Progenitor cell of endocrine pancreas (in vitro differentiated cells): ENCODE measurements at places on chromosomes 4 and X. TPM values are rescaled to one million over a fixed set of nuclear protein-coding genes. Genes with fewer than 3 reads are reported as not detected.
A peak's percentile ranks its signal among the peaks of the same experiment; 100 is the strongest.

- no peak for DNase-seq
- H3K4me1 ChIP-seq, result peaks cover 45% of the 10 kb centered on the region
- H3K27me3 ChIP-seq, result no peaks in the 10 kb centered on the region
- no peak overlapping the region for H3K27ac ChIP-seq
- H3K36me3 ChIP-seq, result no peaks in the 10 kb centered on the region
- H3K4me3 ChIP-seq, result no peak overlapping the region
These were observed 172.3 kb downstream of the SHROOM3 start for GRCh38 chr4:76607266-76607799.

- H3K4me3 ChIP-seq, result no peak overlapping the region
- H3K27ac ChIP-seq, result no peak overlapping the region
- H3K4me1 ChIP-seq, result peaks cover 44% of the 10 kb centered on the region
- no peaks in the 10 kb centered on the region for H3K27me3 ChIP-seq
- no peak for DNase-seq
These were observed 35.5 kb upstream of the BMPR1B start for GRCh38 chr4:94722270-94722669.

DNA sequence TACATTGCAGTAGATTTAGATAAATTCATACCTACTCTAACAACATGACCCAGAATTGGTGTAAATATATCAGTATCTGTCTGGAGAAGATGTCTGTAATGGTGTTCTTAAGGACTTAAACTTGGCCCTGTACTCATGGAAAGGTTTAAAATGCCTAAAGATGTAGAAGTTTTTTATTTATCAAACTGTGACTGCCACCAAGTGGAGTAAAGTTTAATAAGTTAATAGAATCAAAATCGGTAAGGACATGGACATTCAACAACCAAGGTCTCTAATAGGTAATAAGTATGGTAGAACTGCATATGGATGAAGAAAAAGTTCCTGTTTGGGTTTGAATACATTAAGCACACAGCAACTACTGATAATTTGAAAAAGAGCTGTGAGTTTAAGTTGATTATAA lies 474.0 kb upstream of the NDST3 start:
- H3K27ac ChIP-seq, result no peak overlapping the region
- no peaks in the 10 kb centered on the region for H3K27me3 ChIP-seq
- no peak overlapping the region for H3K4me3 ChIP-seq
- DNase-seq, result no peak
- H3K36me3 ChIP-seq, result no peaks in the 10 kb centered on the region

- H3K4me1 ChIP-seq, result peaks cover 10% of the 10 kb centered on the region
- no peaks in the 10 kb centered on the region for H3K36me3 ChIP-seq
- DNase-seq, result no peak
These were observed 14.8 kb upstream of the MXD4 start for GRCh38 chr4:2276581-2277325.

GRCh38 chrX:71285929-71286328 lies 2.5 kb downstream of the NONO start:
- H3K36me3 ChIP-seq, result peaks cover 12% of the 10 kb centered on the region
- peaks cover 5% of the 10 kb centered on the region for H3K4me1 ChIP-seq
- peak overlapping the region; percentile 98 for H3K4me3 ChIP-seq
- DNase-seq, result no peak
- no peaks in the 10 kb centered on the region for H3K27me3 ChIP-seq
- H3K27ac ChIP-seq, result no peak overlapping the region

DNA sequence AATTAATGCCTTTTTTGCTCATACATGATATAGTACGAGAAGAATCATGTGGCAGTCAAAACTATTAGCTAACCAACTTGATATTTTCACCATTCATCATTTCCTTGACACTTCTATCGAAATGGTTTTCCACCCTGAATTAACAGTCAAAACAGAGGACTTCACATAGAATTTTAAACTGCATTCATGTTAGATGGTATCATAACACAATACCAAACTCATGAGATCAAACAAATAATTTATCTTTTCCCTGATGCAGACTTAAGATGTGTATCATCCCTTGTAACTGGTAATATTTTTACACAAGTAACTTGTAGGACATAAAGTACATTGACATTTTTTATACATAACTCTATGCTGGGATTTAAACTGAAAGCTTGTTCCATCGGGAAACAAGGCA lies 18.2 kb upstream of the ANTXR2 start:
- no peak overlapping the region for H3K27ac ChIP-seq
- DNase-seq, result no peak
- H3K36me3 ChIP-seq, result no peaks in the 10 kb centered on the region

GRCh38 chr4:59689149-59689548 lies 1511.0 kb upstream of the ADGRL3 start:
- H3K4me1 ChIP-seq, result no peaks in the 10 kb centered on the region
- no peak overlapping the region for H3K27ac ChIP-seq
- no peaks in the 10 kb centered on the region for H3K27me3 ChIP-seq
- H3K36me3 ChIP-seq, result no peaks in the 10 kb centered on the region

- H3K27ac ChIP-seq, result no peak overlapping the region
- peaks cover 18% of the 10 kb centered on the region for H3K4me1 ChIP-seq
- H3K36me3 ChIP-seq, result no peaks in the 10 kb centered on the region
- DNase-seq, result no peak
- no peaks in the 10 kb centered on the region for H3K27me3 ChIP-seq
- H3K4me3 ChIP-seq, result no peak overlapping the region
These were observed 34.3 kb downstream of the NLGN3 start for GRCh38 chrX:71178908-71179307.

- no peaks in the 10 kb centered on the region for H3K27me3 ChIP-seq
- H3K4me1 ChIP-seq, result no peaks in the 10 kb centered on the region
- no peak for DNase-seq
- H3K36me3 ChIP-seq, result no peaks in the 10 kb centered on the region
- H3K4me3 ChIP-seq, result no peak overlapping the region
- no peak overlapping the region for H3K27ac ChIP-seq
These were observed 1.6 kb upstream of the ASB5 start for GRCh38 chr4:176270669-176271068.

DNA sequence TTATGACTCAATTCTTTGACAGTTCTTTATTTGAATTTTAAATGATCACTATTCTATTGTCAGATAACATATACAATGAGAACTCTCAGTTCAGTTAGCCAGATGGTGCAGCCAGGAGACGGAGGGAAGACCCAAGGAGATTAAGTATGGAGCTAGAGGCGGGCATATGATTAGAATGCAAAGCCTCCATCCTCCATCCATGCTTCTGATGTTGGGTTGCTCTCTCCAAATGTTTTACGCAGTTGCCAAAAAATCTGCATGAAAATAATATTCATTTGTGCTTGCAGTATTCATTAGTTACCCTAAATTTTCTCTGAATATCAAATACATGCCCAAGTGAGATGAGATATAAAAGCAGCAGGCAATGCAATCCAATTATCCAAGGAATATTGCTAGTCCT lies 874.8 kb downstream of the C4orf33 start:
- no peaks in the 10 kb centered on the region for H3K36me3 ChIP-seq
- H3K27ac ChIP-seq, result no peak overlapping the region
- no peak for DNase-seq
- no peaks in the 10 kb centered on the region for H3K27me3 ChIP-seq
- H3K4me3 ChIP-seq, result no peak overlapping the region

DNA sequence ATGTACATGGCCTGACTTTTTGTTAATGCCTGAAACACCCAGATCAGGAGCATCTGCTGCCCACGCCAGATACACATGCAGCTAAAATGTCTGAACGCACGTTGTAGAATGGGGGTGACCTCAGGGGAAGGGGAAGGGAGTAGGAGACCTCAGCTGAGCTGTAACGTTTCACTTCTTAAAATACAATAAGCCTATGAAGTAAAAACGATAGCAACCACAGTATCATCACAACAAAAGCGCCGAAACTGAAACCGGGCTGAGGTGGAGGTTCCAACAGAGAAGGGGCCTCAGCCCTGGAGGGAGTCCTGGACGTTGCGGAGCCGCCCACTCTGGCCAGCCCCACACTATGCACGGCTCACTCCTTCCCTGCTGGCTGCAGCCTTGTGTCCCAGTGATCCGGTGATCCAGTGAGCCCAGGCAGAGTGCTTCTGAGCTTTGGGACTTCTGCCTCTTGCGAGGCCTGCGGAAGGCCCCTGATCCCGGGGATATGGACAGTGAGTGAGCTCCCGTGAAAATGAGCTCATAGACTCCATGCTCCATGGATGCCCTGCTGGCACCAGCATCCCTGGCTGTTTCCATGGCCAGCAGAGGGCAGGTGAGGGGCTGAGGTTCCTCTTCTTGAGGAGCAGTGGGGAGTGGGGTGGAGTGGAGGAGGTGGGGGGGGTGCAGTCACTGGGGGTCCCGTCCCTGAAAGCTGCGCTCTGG lies 52.0 kb downstream of the HMX1 start:
- H3K27ac ChIP-seq, result peak overlapping the region; percentile 27
- no peaks in the 10 kb centered on the region for H3K36me3 ChIP-seq
- H3K4me3 ChIP-seq, result no peak overlapping the region
- H3K27me3 ChIP-seq, result peaks cover 32% of the 10 kb centered on the region

DNA sequence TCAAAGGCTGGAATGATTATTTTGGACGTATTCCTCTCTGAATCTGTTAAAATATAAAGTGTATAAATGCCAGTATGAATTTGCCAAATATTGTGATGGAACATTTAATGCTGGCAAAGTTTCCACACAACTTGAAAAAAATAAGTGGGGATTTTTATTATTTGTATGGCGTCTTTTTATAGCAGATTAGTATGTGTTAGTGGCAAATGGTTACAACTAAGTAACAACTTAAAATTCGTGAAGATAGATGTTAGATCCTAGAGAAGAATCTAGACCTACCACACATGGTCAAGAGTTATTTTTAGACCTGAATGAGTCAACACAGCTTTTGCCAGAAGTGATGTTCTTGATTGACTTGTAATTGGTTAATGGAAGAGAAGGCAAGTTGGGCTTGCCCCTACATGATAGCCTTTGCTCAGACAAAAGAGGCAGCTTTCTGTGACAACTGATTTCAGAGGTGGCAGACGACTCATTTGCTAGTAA lies 4.8 kb downstream of the CPE start:
- DNase-seq, result no peak
- H3K27ac ChIP-seq, result no peak overlapping the region
- peaks cover 16% of the 10 kb centered on the region for H3K4me1 ChIP-seq
- H3K4me3 ChIP-seq, result no peak overlapping the region
- H3K27me3 ChIP-seq, result no peaks in the 10 kb centered on the region

POU4F2 gene
- total RNA-seq, result 0.17 and 0.31 TPM in 2 replicates

MMRN1 gene
- total RNA-seq, result 1.6 and 1.7 TPM in 2 replicates

UGT2A1 gene
- not detected in 2 replicates for total RNA-seq

RAB41 gene
- total RNA-seq, result not detected in 2 replicates
